ENCODE measurements at places on chromosomes 5 and 9. TPM values are rescaled to one million over a fixed set of nuclear protein-coding genes. Genes with fewer than 3 reads are reported as not detected.

PRUNE2 gene
- 3.6 TPM for total RNA-seq

PCDHA5 gene
- total RNA-seq, result not detected

TNFSF8 gene
- not detected for total RNA-seq

ZDHHC11 gene
- total RNA-seq, result 0.34 TPM
